Fibroblast of gingiva (primary cell): ENCODE measurements at places on chromosomes 6 and 20.

- no peak for DNase-seq
Observed at GRCh38 chr6:165630544-165630953, 32.5 kb downstream of the PDE10A start.

DNA sequence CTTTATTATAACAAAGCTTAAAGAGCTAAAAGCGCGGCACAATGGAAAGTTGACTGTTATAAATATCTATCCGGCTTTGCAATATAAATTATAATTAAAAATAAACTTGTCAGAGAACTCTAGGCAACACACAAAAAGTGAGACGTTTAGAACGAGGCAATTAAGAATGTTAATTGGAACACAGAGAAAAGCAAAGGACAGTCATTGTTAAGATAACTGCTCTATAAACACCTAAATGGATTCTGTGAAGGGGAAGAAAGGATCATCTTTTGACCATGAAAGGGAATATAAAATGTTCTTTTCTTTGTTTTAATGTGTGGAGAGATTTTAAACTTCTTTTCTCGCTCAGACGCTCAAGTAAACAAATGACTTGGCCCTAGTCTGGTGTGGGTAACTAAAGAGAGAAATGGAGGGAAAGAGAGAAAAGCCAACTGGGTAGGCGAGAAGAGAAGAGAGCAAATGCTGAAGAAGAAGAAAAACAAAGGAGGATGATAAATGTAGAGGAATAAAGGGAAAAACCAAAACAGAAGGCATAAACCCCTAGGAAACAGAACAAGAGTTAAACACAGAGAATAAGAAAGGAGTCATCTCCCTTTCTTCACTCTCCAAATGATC lies 9.3 kb upstream of the SALL4 start:
- DNase-seq, result no peak

- DNase-seq, result no peak
Observed at GRCh38 chr6:11812439-11812838, 33.8 kb upstream of the ADTRP start.

DNA sequence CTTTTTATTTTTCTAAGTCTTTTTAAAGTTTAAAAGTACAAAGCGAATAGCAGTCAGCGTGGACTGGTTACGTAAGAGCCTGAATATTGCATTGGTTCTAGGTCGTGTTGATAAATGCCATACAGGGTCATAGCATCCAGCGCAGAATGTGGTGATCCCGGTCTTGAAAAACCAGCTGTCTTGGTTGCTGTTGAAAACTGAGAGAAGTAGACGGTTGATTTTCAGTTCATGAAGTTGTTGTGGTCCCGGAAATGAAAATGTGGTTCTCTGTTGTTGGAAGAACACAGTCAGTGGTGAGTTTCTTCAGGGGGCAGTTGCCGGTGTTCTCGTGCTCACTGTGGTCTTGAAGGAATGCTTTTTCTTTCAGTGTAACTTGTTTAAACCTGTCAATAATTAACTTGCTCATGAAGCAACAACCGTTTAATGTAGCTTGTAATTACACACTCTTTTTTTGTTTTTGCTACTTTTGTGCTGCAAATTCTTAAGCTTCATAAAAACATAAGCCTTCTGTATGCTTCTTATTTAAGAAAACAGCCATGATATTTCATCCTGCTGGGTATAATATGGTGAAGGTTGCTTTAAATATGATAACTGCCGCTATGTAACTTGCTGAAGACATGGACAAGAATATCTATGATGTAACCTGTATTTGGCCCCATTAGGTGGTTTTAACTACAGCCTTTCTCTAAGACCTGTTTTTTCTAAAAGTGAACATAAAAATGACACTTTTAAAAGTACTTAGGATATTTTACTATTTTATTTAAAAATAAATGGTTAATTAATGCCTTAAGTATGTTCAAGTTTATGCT lies 64.8 kb upstream of the KIF25 start:
- DNase-seq, result peak; percentile 54

- no peak for DNase-seq
Observed at GRCh38 chr6:39496456-39496855, 174.0 kb upstream of the KCNK16 start.

DNA sequence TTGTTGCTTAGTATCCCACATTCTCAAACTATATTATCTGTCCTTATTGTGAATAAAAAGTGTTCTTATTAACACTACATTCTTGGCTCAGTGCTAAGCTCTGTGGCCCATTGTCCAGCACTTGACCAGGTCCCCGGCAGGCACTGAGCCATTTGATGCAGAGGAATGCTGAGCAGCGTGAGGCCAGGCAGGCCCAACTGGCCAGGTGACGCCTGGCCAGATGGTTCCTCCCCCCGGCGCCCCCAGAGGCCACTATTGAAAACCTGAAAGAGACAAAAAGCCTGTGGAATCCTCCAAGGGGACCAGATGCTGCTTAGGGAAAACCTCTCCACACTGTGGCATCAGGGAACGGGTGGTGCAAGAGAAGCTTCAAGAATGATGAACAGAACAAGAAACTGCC lies 597.5 kb upstream of the JAG1 start:
- DNase-seq, result no peak

DNA sequence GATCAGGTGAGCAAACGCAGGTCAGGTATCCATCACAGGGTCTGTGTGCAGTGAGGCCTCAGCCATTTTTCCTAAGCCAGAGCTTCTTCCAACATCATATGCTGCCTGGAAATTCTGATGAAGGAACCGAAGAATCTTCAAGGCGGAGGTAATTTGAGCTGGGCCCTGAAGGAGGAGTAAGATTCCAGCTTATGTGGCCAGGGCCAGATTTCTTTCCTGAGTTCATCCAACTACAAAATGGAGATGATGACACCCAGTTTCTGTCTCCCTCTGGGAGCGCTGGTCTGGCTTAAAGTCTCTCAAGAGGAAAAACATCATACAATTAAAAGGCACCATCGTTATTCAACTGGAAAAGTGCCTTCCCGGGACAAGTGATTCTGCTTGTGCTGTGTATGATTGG lies 6.9 kb upstream of the MANBAL start:
- DNase-seq, result peak; percentile 71

- no peak for DNase-seq
Observed at GRCh38 chr6:101700655-101701054, 307.1 kb downstream of the GRIK2 start.

- DNase-seq, result no peak
Observed at GRCh38 chr6:474453-475185, 83.1 kb downstream of the IRF4 start.

DNA sequence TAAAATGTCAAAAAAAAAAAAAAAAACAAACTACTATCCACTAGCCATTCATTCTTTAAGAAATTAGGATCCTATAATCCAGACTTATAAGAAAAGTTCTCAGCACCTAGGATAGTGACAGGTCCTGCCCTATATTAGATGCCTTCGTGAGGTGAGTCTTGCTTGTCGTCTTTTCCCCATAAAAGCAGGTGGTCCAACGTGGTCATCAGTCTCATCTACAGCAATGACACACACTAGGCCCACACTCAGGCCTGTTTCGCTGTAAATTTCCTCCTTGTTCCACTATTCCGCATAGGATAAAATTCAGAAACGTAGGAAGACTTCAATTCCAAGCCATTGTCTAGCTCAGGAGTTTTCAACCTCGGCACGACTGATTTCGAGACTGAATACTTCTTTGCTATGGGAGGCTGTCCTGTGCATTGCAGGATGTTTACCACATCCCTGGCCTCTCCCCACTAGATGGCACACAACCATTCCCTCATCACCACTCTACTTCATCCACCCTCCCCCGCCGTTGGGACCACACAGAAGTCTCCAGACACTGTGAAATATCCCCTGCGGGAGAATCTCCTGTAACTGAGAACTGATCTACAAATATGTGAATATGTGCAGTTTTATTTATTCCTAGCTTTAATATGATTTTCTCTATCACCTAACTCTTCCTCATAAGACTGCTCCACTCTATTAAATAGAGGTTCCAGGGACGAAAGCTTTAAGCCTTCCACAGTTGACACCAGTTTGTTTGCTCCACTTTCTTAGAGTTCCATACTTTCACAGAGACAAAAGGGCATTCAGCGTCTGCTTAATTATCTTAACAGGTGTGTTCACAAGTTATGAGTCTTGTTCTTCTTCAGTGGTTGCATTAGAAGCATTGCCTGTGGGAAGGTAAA lies 346.3 kb downstream of the BMP2 start:
- DNase-seq, result peak; percentile 14

- no peak for DNase-seq
Observed at GRCh38 chr6:41342241-41342640, 6.8 kb downstream of the NCR2 start.

DNA sequence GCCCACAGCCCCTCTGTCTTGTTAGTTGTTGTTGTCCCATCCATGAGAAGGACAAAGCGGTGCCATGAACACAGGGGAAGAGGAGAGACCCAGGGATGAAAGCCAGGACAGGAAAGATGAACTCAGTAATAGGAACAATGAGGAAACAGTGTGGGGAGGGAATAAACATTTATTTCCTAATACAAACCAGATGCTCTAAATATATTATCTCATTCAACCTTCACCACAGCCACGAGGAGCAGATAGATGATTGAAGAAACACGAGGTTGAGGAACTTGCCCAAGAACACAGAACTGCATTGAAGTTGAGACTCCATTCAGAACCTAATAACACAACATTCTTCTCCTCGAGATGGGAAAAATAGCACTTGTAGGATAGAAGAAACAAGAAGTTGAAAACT lies 53.0 kb upstream of the AIG1 start:
- peak; percentile 70 for DNase-seq

DNA sequence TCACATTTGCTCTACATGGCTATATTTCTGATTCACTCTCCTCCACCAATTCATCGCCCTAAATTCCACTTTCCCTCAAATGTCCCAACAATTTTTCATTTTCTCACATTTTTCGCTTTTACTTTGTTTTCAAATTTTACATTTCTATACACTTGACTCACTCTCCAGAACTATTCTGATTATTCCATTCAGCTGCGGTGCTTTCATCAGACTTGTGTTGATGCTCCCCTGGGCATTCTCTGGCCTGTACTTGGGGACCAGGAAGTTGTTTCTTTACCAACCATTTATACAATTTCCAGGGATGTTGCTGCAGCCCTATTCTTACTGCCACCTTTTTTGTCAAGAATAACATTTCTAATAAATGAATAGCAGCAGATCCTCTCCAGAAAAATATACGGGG lies 444.8 kb downstream of the MAFB start:
- DNase-seq, result no peak

DNA sequence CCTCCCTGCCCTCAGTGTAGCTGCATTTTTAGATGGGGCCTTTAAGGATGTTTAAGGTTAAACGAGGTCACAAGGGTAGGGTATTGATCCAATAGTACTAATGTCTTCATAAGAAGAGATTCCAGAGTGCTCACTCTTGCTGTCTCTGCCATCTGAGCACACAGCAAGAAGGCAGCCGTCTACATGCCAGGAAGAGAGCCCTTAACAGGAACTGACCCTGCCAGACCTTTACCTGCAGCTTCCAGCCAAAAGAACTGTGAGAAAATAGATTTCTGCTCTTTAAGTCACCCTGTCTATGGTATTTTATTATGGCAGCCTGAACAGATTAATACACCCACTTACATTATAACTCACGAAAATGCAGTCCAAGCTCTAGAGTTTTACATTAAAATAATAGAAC lies 685.3 kb upstream of the MARCKS start:
- DNase-seq, result no peak
